CD4-positive, alpha-beta T cell treated with Interleukin-12 subunit alpha and Interleukin-12 subunit beta, for 1 hour (primary cell): ENCODE measurements at places on chromosomes 1 and 21.

DNA sequence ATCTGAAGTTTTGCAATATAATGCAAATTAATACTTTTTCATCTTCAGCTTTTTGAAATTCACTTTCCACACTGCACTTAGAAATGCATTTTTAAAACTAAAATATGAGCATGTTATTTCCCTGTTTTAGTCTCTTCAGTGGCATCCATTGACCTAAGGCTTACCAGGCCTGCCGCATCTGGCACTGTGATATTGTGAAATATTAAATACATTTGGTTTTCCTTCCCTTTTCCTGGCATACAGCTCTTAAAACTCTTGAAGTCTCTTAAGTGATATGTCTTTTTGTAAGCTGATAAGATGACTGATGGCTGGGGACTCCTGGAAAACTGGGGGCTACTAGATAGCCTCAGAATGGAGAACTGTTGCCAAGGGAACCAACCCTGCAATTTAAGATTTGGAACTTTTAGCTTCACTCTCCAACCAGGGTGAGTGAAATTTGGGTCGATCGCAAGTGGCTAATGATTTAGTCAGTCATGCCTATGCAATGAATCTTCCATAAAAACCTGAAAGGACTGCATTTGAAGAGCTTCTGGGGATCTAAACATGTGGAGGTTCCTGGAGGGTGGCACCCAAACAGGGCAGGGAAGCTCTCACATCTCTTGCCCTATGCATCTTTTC, 75.5 kb upstream of the PDC start:
- no peak for DNase-seq

DNA sequence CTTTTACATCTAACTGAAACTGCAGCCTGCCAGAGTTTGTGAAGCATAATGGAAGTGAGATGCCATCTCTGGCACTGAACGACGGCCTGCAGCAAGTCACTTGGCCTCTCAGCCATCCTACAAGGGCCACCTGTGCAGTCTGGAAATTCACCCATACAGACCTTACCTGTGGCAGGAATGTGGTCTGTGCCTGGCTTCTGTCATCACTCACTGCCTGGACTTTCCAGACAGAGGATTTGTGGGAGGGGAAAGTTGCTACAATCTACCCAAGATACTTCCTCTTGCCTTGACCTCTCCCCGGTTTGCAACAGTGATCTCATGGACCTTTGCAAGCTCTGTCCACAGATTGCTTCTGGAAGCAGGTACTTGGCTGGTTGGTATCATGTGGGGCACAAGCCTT, 58.4 kb upstream of the ATP1B1 start:
- no peak for DNase-seq

- peak; percentile 81 for DNase-seq
Observed at GRCh38 chr1:45543581-45544417, 6.8 kb upstream of the AKR1A1 start.

DNA sequence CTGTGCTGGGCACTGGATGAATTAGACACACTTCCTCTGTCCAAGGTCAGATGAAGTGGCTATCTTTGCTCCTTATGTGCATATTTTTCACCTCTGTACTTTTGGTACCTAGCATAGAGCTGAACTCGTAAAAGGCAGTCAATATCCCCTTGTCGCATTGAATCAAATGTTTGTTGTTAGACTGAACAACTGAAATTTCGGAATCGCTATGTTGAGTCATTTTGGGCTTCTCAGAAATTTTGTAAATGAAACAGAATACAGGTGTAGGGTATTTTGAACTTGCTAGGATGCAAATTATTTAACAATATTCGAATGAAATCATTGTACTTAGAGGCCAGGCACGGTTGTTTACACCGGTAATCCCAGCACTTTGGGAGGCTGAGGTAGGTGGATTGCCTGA, 48.0 kb downstream of the PDE4B start:
- DNase-seq: no peak

GRCh38 chr1:110559157-110559556, 40.2 kb upstream of the KCNA10 start:
- no peak for DNase-seq

- DNase-seq: no peak
Observed at GRCh38 chr21:38266732-38267131, 9.9 kb downstream of the KCNJ15 start.

DNA sequence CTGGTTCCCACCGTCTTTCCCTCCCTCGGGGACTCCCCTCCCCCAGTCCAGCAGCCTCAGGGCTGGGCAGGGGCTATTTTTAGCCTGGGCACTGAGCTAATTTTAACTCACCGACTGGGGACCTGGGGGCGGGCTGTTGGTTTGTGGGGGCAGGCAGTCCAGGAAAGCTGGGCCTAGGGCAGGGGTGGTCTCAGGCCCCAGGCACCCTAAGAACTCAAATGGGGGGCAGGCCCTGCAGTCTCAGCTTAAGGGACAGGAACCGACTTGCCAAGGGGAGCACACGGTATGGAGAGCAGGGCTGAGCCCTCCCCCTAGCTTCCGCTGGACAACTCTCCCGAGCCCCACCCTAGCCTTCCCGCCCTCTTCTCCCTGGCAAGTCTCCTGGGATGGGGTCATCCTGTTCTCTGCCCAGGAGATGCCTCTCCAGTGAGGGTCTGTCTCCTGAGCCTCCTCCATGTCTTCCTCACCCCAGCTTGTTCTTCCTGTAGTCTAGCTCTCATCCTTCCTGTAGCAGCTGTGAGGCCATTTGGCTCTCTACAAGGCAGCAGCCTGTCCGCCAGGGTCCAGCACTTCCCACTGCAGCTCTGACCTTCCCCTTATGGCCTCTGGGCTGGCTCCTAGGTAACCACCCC, 10.1 kb downstream of the MEF2D start:
- no peak for DNase-seq
